Memory B cell (primary cell): ENCODE measurements at places on chromosomes 5 and 9.
A peak's percentile ranks its signal among the peaks of the same experiment; 100 is the strongest.

DNA sequence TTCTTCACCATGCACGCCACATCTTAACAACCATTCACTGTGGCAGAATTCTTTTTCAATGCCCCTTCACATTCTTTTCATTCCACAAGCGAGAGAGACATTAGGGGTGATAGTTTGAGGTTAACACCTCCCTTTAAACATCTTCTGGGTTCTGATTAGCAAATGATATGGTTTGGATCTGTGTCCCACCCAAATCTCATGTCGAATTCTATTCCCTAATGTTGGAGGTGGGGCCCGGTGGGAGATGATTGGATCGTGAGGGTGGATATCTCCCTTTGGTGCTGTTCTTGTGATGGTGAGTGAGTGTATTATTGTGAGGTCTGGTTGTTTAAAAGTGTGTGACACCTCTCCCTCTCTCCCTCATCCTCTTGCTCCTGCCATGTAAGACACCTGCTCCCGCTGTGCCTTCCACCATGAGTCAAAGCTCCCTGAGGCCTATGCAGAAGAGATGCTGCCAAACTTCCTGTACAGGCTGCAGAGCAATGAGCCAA lies 46.1 kb upstream of the RAI14 start:
- H3K27me3 ChIP-seq, result peaks cover 5% of the 10 kb centered on the region
- no peak for DNase-seq
- no peaks in the 10 kb centered on the region for H3K4me1 ChIP-seq
- no peak overlapping the region for H3K4me3 ChIP-seq

DNA sequence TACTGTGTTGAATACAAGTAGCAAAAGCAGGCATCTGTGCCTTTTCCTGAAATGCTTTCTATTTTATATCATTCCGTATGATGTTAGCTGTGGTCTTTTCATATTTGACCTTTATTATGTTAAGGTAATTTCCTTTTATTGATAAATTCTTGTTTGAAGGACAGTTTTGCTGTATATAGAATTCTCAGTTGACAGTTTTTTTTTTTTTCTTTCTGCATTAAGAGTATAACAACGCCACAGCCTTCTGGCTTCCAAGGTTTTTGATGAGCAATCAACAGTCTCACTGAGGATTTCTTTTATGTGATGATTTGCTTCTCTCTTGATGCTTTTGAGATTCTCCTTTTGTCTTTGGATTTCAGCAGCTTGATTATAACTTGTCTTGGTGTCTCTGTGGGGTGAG lies 23.6 kb downstream of the ZNF483 start:
- no peak for DNase-seq
- peaks cover 32% of the 10 kb centered on the region for H3K36me3 ChIP-seq
- no peak overlapping the region for H3K4me3 ChIP-seq
- no peak overlapping the region for H3K27ac ChIP-seq
- H3K4me1 ChIP-seq, result no peaks in the 10 kb centered on the region

- no peaks in the 10 kb centered on the region for H3K36me3 ChIP-seq
- no peak overlapping the region for H3K27ac ChIP-seq
- no peak overlapping the region for H3K4me3 ChIP-seq
- no peak for DNase-seq
Measured at GRCh38 chr5:104754311-104754995, 1191.9 kb upstream of the NUDT12 start.

DNA sequence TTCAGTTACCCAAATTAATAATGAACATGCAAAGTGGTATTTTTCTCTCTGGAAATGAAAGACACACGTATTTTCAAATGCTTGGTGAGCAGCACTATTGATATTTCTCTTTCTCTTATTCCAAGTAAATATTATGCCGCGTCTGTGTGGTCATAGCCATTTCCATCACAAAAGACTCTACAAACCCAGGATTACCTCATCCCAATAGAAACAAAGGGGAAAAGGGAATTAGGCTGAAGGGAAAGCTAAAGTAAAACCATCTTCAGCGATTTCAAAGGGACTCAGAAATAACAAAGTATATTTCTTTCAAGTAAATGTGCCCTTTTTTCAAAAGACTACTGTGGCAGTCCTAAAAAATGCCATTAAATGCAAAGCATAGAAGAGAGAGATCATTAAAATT lies 62.0 kb upstream of the FST start:
- peaks cover 13% of the 10 kb centered on the region for H3K27me3 ChIP-seq
- no peak for DNase-seq
- H3K4me1 ChIP-seq, result no peaks in the 10 kb centered on the region

GRCh38 chr9:75431375-75431774 lies 343.1 kb downstream of the OSTF1 start:
- no peak for DNase-seq
- no peaks in the 10 kb centered on the region for H3K4me1 ChIP-seq

GRCh38 chr9:126698756-126699155 lies 85.0 kb downstream of the LMX1B start:
- no peak for DNase-seq
- no peak overlapping the region for H3K27ac ChIP-seq
- H3K4me1 ChIP-seq, result peaks cover 3% of the 10 kb centered on the region
- no peak overlapping the region for H3K4me3 ChIP-seq
- H3K36me3 ChIP-seq, result no peaks in the 10 kb centered on the region

DNA sequence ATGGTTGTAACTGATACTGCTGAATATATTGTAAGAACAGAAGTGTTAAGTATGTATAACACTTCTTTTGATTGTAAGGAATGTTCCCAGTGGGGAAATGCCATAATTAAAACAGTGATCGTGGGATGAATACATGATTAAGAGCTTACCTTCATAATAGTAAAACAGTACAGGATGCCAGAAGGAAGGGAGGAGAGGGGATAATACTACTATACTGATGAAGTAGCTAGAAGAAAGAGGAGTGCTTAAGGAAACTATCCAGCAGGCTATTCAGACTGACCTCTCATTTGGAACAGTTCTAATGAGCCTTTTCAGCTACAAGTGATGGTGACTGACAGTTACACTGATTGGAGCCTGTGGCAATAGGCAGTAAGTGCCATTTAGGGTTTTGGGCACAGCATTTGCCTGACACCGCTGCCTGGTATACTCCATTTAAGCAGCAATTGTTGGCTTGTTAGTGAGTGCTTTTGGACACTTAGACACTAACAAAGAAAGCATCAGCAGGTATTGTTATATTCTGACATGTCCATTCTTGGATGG lies 33.8 kb upstream of the KDM4C start:
- H3K27ac ChIP-seq, result peak overlapping the region; percentile 52
- peaks cover 4% of the 10 kb centered on the region for H3K36me3 ChIP-seq
- H3K4me1 ChIP-seq, result peaks cover 15% of the 10 kb centered on the region
- H3K27me3 ChIP-seq, result no peaks in the 10 kb centered on the region
- peak overlapping the region; percentile 87 for H3K4me3 ChIP-seq
- DNase-seq, result no peak

- no peaks in the 10 kb centered on the region for H3K4me1 ChIP-seq
- H3K36me3 ChIP-seq, result no peaks in the 10 kb centered on the region
- no peak overlapping the region for H3K4me3 ChIP-seq
- H3K27me3 ChIP-seq, result no peaks in the 10 kb centered on the region
Measured at GRCh38 chr9:88628811-88629210, 93.8 kb downstream of the NXNL2 start.

GRCh38 chr9:75238311-75238976 lies 150.1 kb downstream of the OSTF1 start:
- no peak overlapping the region for H3K27ac ChIP-seq
- no peak for DNase-seq
- H3K4me3 ChIP-seq, result no peak overlapping the region
- peaks cover 2% of the 10 kb centered on the region for H3K27me3 ChIP-seq
- H3K4me1 ChIP-seq, result no peaks in the 10 kb centered on the region
- no peaks in the 10 kb centered on the region for H3K36me3 ChIP-seq

DNA sequence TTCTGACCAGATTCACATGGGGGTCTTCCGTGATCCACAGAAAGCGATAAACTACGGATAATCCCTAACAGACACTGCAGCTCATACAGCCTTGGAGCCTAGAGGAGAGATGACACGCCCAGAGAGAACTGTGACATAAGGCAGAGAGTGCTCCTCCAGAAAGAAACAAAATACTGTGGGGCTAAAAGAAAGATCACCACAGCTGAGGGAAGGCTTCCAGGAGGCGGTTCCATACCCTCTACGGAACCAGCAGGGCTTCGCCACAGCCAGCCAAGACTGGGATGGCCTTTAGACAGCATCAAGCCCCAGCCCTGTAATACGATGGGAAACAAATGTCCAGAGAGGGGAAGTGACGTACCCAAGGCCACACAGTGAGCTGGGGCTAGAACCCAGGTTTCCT lies 19.3 kb downstream of the GPX3 start:
- H3K27me3 ChIP-seq, result no peaks in the 10 kb centered on the region
- no peak overlapping the region for H3K27ac ChIP-seq
- no peaks in the 10 kb centered on the region for H3K4me1 ChIP-seq
- H3K36me3 ChIP-seq, result peaks cover 42% of the 10 kb centered on the region

GRCh38 chr9:137299938-137300337 lies 2.1 kb downstream of the NRARP start:
- H3K36me3 ChIP-seq, result no peaks in the 10 kb centered on the region
- H3K4me3 ChIP-seq, result no peak overlapping the region
- peaks cover 11% of the 10 kb centered on the region for H3K4me1 ChIP-seq
- peaks cover 10% of the 10 kb centered on the region for H3K27me3 ChIP-seq
- DNase-seq, result no peak

DNA sequence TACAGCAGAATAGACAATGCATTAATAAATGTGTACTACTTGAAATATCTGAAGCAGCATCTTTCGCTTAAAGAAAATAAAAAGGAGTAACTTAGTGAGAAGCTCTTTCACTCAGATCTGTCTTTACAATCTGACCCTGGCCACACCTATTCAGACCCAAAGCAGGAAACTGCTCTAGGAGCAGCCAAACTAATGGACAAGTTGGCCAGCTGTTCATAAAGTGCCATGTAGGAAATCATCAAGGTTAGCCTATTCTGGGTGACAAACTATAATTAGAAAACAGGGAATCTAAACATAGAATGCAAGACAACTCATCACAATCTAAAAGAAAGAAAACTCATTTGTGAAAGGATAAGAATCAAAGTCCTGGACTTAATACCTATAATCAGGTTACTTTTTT lies 101.3 kb downstream of the AGTPBP1 start:
- H3K27ac ChIP-seq, result no peak overlapping the region
- H3K27me3 ChIP-seq, result no peaks in the 10 kb centered on the region
- no peak for DNase-seq
- no peak overlapping the region for H3K4me3 ChIP-seq

DNA sequence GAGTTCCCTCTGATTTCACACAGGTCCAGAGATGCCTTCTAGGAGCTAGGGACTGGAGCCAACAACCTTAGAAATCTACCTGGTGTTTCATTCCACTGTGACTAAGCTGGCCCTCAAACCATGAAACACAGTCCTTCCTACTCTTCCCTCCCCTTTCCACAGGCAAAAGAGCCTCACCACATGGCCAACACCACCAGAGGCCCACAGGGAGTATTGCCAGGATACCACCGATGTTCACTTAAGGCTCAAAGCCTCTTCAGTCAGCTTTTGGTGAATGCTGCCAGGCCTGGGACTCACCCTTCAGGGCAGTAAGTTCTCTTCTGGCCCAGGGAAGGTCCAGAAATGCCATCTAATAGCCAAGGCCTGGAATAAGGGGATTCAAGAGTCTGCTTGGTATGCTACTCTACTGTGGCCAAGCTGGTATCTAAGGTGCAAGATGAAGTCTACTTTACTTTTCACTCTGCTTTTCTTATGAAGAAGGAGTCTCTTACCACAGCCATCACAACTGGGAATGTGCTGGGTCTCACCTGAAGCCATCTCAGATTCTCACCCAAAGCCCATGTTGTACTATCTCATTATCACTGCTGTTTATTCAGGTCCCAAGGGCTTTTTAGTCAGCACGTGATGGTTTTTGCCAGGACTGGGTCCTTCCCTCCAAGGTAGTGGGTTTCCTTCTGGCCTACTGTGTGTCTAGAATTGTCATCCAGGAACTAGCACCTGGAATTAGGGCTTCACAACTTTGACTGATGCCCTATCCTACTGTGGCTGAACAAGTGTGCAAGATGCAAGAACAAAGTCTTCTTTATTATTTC lies 1018.4 kb downstream of the TAF11L14 start:
- no peak overlapping the region for H3K27ac ChIP-seq
- H3K27me3 ChIP-seq, result peaks cover 3% of the 10 kb centered on the region
- no peak for DNase-seq
- no peaks in the 10 kb centered on the region for H3K4me1 ChIP-seq
- no peak overlapping the region for H3K4me3 ChIP-seq
- H3K36me3 ChIP-seq, result no peaks in the 10 kb centered on the region

- H3K36me3 ChIP-seq, result no peaks in the 10 kb centered on the region
- H3K27ac ChIP-seq, result no peak overlapping the region
- H3K4me3 ChIP-seq, result no peak overlapping the region
- no peaks in the 10 kb centered on the region for H3K27me3 ChIP-seq
- no peaks in the 10 kb centered on the region for H3K4me1 ChIP-seq
- no peak for DNase-seq
Measured at GRCh38 chr9:9246726-9247125, 1366.1 kb downstream of the PTPRD start.

DNA sequence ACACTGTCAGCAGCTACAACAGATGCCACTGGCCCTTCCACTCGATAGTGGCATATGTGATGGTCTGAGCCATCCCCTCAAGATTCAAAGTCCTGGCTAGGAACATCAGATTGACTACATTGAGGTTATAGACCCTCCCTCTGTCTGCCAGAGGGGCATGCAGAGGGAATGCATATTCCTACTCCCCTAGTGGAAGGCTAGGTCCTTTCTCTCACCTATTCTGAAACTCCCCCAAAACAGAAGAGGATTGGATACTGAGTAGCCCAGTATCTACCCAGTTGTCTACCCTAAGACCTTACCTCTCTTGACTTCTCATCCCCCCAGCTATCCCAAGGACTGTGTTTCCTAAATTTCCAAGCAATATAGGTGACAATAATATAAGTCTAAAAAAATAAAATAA lies 78.5 kb upstream of the PDE4D start:
- no peak for DNase-seq
- no peaks in the 10 kb centered on the region for H3K27me3 ChIP-seq
- no peak overlapping the region for H3K4me3 ChIP-seq
- H3K36me3 ChIP-seq, result no peaks in the 10 kb centered on the region

- no peaks in the 10 kb centered on the region for H3K36me3 ChIP-seq
- no peaks in the 10 kb centered on the region for H3K4me1 ChIP-seq
- no peak overlapping the region for H3K27ac ChIP-seq
Measured at GRCh38 chr5:106380736-106381135, 1290.0 kb downstream of the EFNA5 start.

- H3K27ac ChIP-seq, result no peak overlapping the region
- H3K36me3 ChIP-seq, result no peaks in the 10 kb centered on the region
- no peak for DNase-seq
- H3K27me3 ChIP-seq, result no peaks in the 10 kb centered on the region
Measured at GRCh38 chr5:33091571-33092363, 349.0 kb upstream of the TARS1 start.
